ENCODE measurements at places on chromosomes 5 and 9.

GRCh38 chr9:107375651-107376369 lies 92.7 kb downstream of the RAD23B start:
- no peak for DNase-seq

DNA sequence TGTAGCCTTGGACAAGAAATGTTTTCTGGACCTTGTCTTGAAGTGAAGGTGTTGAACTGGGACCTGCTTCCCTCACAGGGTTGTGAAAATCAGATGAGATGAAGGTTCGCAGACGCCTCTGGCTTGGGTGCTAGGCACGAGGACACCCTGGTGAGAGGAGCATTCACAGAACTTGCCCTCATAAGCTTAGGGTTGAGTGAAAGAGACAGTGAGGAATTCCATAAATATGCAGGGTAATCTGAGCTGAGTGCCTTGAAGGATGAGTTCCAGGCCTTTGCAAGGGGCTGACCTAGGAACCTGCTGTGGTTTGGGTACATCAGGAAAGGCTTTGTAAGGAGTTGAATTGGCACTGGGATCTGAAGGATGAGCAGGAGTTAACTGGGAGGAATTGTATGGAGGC lies 75.7 kb upstream of the SAP30L start:
- DNase-seq: no peak

DNA sequence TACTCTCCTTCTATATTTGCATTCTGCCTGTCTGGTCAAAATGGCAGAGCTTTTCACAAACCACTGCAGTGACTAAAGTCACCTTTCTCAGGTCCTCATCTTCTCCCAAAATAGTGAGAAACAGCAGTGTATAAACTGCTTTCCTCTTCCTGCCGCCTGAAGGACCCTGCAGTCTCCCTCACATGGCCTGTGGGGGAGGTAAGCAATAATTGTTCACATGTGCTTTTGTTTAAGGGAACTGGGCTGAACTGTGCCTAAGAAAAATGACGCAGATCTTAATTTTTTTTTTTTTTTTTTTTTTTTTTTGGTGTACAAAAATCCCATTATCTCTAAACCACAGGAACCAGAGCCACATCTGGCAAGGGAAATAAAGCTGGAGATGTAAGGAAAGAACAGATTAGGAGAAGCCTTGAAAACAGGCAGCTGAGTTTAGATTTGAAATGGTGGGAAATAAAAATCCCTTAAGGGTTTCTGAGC lies 131.7 kb upstream of the VLDLR start:
- DNase-seq: peak; percentile 52

GRCh38 chr9:12640016-12640587 lies 53.1 kb upstream of the TYRP1 start:
- DNase-seq: peak; percentile 88

DNA sequence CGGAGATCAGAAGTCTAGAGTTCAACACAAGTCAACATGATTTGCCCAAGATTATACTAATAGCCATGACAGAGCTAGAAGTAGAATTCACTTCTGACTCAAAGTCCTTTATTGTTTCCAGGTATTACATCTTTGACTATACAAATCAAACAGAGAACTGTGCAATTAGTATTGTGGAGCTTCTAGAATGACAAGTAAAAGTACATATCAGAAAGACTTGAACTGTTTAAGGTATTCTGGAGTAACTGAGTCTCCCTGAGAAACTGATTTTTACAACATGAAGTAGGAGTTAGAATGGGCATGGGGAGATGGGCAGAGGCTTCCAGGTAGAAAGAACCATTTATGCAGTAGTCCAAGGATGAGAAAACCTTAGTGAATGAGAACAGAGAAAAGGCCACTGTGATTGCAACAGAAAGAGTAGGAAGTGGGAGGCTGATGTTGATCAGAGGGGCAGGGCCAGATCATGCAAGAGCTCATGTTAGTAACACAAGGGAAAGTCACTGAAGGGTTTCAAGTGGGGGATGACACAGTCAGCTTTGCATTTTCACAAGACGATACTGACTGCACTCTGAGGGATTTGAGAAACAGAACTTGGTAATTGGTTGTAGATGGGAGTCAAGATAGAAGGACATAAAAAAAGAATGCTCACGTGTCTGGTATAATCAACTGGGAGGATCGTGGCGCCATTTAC lies 280.7 kb downstream of the RFX3 start:
- DNase-seq: no peak

DNA sequence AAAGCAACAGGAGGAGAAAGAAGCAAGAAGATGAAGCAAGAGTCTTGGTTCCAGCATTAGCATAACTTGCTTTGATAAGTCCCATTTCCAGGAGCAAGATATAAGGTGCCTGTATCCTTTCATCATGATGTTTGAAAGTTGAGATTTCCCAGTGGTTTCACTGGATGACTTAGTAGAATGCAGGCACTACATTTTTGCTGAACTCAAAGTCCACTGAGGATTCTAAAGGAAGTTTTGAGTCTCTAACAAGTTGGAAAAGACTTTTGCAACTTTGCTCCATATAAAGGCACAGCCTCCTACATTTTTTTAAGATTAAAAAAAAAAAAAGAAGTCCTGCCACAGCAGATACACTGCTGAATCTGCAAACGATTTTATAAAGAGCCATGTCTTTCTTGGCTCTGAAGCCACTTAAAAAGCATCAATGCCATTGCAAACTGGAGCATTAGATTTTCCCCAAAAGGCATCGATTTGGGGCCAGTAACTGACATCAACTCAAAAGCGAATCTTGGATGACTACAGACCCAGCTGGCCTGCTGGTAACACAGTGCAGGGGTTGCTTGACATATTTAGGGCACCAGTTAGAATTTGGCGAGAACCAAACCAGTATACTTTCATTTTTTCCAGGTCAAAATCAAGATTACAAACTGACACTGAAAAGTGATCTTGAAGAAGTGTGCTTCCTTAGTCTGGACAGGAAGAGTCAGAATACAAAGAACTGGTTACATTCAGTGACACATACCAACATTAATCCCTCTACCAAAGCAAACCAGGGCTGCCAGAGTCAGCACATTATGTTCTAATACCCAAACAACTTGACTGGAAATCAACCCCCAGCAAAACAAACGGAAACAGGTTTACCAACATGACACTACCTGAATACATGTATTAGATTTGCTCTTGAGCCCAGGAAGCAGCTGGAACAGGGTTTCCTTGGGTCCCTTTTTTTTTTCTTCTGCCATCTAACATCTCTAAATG lies 39.1 kb upstream of the KCNV2 start:
- DNase-seq: no peak

DNA sequence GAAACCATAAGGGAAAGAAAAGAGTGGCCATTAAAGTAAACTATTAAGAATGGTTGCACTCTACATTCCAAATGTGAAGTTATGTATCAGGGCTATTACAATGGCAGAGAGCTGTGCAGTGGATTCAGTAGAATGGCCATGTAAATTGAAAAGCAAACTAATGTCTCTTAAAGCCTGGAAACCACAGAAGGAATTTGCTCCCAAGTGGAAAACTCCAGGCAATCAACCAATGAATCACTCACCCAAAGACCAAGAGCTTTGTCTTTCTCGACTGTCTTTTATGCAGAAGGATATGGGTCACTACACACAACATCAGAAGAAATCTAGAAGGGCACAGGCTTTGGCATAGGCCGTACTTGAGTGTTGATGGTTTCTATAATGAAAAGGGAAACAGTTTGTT lies 114.9 kb downstream of the TLE1 start:
- DNase-seq: peak; percentile 50

GRCh38 chr5:167945542-167946384 lies 345.7 kb upstream of the WWC1 start:
- DNase-seq: peak; percentile 69

DNA sequence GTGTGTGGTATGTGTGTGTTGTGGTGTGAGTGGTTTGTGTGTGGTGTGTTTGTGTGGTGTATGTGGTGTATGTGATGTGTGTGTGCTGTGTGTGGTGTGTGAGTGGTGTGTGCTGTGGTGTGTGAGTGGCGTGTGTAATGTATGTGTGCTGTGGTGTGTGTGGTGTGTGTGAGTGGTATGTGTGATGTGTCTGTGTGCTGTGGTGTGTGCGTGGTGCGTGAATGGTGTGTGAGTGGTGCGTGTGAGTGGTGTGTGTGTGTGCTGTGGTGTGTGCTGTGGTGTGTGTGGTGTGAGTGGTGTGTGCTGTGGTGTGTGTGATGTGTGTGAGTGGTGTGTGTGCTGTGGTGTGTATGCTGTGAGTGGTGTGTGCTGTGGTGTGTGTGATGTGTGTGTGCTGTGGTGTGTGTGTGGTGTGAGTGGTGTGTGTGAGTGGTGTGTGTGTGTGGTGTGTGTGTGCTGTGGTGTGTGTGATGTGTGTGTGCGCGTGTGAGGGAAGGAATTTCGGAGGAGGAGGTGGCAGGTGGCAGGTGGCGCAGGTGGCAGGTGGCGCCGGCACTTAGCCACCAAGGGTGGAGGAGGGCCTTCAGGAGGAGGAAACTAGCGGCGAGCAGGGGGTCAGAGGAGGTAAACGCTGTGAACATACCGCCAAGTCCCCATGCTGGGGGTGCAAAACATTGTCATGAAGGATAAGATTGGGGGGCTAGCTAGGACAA lies 191.8 kb downstream of the MELK start:
- no peak for DNase-seq

DNA sequence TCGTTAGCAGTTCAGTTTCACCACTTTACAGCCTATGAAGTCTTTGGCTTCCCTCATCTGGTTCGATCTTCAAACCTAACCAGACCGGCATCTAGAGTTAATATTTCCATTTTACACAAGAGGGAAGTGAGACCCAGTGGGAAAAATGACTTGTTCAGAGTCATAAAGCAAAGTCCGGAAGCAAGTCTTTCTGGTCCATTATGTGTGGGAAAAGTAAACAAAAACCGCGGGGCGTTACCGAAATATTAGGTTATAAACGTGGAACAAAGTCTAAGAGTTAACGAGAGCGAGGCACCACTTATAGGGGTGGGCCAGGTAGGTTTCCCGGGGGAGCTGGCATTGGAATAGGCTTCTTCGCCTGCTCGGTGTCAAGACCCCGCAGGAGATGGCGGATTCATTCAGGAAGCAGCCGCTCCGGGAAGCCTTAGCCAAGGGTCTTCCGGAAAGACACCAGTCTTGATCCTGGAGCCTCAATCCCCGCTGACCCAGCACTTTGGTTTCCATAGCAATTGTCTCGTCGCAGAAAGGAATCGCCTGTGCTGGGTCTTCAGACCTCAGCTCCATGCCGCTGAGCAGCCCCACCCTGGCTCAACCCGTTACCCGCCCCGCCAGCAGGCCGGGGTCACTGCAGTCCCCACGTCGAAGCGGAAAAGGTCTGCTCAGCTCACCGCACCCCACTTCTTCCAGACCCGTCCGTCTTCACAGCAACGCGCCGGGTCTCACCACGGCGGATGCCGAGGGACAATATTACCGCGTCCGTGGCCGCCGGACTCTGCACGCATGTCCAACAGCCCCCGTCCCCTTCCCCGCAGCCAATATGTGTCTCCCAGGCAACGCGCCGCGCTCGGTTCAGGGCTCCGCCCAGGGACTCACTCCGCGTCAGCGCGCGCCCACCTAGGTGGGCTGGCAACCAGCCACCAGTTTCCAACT lies at the start of gene C5orf52:
TSS of gene C5orf52 (plus strand) at position 872 of the 930 bp plus-strand sequence. CDS start 82 bp downstream, outside the sequence.
- DNase-seq: peak; percentile 90

DNA sequence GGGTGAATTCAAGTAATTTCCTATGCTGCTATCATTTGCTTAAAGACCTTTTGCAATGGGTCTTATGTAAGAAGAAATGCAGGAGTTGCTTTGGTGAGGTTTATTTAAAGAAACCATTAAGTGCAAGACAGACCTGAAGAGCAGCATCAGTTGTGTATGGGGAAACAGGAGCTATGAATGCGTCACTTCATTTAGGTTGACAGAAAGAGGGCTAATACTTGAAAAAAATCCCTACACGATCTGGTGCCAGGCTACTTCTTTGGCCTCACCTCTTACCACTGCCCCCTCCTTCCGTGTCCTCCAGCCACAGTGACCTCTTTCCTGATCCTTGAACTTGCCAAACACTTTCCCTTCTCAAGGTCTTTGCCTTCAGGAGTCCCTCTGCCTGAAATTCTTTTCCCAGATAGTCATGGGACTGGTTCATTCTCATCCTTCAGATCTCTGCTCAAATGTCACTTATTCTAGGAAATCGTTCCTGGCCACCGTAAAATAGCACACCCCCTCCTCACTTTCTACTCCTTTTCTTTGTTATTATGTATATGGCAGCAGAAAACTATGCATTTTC lies 1.4 kb upstream of the JAK2 start:
- peak; percentile 45 for DNase-seq

DNA sequence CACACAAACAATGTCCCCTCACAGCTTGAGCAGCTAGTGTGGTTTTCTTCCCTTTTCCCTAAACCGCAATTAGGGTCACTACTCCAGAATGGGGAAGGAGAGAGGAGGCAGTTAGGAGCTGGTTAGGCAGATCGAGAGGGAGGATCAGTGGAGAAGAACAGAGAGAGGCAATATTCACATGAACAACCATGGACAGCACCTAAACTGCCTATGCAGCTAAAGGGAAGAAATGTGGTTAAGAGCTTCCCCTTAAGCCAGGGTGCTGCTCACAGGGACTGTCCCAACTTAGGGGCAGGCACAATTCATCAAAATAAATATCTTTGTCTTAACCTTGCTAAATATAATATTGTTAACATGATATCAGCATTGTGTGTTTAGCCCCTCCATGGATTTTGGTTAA lies 359.3 kb upstream of the CDH18 start:
- no peak for DNase-seq

DNA sequence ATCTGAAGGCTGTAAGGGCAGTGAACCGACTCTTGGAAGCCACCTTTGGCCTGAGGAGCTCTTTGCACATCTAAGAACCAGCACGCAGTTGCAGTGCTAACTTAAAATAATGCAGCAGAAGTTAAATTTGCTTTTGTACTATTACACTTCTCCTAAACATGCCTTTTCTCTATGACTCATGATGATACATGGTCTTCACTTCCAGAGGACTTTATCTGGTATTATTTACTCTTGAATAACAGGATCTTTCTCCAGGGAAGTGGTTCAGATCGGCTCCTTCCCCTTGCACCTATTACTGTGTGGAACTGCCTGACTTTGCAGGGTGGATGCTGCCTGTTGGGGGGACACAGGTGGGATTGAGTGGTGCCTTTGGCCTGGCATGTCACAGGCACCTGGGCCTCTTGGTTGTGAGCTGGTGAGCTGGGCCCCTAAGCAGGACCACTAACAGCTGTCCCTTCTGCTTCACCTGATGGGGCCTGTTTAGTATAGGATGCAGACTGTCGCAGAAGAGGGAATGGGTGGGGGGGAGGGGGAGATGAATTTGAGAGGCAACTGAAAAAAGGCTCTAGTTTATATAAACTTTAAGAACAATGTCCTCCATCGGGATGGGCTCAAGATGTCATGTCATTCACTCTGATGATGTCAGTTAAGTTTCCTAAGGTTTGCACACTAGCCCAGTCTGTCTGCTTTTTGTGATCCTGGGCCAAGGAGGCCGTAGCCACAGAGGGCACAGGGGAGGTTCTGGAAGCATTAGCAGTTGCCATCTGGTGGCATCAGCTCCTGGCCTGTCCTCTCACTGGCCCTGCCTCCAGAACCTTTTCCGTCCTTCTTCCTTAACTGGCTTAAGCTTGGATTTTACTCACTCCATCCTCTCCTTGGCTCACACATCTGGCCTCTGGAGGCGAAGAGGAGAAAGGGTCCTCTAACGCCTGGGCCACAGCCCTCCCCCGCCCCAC lies 33.9 kb upstream of the GABBR2 start:
- no peak for DNase-seq

- DNase-seq: no peak
Measured at GRCh38 chr5:66144834-66145390, 812 bp downstream of the SREK1 start.

GRCh38 chr9:37693260-37693659 lies 42.5 kb downstream of the FRMPD1 start:
- DNase-seq: no peak

GRCh38 chr5:133565993-133566392 lies 46.3 kb downstream of the FSTL4 start:
- DNase-seq: peak; percentile 86

- no peak for DNase-seq
Measured at GRCh38 chr5:135487037-135487395, 34.9 kb upstream of the TIFAB start.

- DNase-seq: no peak
Measured at GRCh38 chr9:99128133-99128406, 23.2 kb downstream of the TGFBR1 start.
